ENCODE measurements at places on chromosomes 12 and 14.

- no peak for DNase-seq
These were observed 662 bp upstream of the BATF start for GRCh38 chr14:75521415-75522199.

- no peak for DNase-seq
These were observed 72.9 kb downstream of the DDX51 start for GRCh38 chr12:132071040-132071810.

- no peak for DNase-seq
These were observed 3.5 kb downstream of the IFI27 start for GRCh38 chr14:94113908-94114588.

GRCh38 chr12:117098361-117099217 is 627 bp downstream of the TESC start:
- DNase-seq, result no peak

- DNase-seq, result no peak
These were observed 25.1 kb downstream of the CPNE8 start for GRCh38 chr12:38880288-38880687.

DNA sequence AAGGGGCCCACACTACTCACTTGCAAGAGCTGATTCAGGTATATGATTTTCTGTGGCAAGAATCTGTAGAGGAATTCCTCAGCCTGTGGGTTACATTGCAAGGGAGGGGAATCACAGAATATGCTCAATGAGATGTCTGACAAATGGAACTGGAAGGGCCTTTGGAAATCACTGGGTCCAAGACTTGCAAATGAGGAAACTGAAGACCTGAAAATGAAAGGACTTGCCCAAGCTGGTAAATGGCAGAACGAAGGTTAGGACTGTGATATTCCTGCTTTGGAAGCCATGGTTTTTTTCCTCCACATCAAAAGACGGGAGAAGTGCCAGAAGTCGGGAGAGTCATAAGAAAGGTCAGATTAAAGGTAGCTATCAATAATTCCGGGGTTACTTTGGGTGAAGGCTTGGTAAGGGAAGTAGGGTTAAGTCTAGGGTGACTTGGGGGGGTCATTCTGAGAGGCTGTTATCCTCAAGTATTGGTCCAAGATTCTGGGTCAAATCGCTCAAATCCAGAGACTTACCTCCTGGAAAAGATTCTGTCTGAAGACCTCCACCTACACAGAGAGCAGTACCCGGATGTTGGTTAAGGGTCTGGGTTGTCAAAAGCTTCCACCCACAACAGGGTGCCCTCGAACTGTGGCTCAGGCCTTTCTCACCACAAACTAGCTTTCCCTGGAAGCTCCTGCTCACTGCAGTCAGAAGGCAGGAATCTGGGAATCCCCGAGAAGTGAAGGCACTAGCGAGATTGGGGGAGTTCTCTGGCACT is 539 bp downstream of the PSME2 start:
- DNase-seq, result no peak

DNA sequence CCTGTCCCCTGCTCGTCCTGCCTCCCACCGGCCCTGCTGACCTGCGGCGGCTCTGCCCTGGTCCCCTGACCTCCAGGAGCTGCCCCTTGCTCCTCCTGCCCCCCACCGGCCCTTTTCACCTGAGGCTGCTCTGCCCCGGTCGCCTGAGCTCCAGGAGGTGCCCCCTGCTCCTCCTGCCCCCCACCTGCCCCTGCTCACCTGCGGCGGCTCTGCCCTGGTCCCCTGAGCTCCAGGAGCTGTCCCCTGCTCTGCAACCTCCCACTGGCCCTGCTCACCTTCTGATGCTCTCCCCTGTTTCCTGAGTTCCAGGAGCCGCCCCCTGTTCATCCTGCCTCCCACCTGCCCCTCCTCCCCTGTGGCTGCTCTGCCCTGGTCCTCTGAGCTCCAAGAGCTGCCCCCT is 101.3 kb downstream of the TMEM121 start:
- no peak for DNase-seq

- DNase-seq, result no peak
These were observed 62.8 kb downstream of the ANO4 start for GRCh38 chr12:100857418-100857817.

- DNase-seq, result no peak
These were observed 44.2 kb downstream of the LGMN start for GRCh38 chr14:92704036-92704804.

DNA sequence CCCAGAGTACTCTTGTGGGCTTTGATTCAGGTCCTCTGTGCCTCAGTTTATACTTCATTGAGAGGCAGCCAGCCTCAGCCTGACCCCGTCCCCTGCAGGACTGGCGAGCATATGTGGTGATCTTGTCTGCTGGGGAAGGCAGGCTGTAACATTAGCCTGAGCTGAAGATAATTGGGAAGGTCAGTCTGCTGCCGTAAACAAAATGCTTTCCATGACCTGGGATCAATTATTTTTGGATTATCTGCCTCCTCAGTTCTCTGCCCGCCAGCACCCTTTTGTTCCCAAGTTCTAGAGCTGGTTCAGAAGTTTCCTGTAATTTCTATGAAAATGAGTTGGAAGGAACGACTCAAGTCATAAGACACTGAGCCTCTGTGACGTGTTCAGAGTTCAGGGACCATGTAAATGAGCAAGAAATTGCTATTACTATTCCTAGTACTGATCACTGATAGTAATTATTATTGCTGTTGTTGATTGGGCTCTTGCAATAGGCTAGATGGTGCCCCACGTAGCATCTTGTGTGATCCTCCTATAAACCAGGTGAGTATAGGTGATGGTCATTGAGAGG is 4.5 kb downstream of the ORAI1 start:
- DNase-seq, result no peak

DNA sequence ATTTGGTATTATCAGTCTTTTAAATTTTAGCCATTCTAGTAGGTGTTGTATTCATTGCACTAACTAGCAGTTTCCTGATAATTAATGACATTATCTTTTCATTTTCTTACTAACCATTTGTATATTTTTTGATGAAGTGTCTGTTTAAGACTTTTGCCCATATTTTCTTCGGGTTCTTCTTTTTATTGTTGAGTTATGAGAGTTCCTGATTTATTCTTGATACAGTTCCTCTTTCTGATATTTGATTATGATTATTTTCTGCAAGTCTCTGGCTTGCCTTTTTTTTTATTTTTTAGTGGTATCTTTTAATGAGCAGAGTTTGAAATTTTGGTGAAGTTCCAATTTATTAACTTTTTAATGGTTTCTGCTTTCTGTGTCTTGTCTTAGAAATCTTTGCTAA is 6.2 kb upstream of the RNU6-7 start:
- no peak for DNase-seq

DNA sequence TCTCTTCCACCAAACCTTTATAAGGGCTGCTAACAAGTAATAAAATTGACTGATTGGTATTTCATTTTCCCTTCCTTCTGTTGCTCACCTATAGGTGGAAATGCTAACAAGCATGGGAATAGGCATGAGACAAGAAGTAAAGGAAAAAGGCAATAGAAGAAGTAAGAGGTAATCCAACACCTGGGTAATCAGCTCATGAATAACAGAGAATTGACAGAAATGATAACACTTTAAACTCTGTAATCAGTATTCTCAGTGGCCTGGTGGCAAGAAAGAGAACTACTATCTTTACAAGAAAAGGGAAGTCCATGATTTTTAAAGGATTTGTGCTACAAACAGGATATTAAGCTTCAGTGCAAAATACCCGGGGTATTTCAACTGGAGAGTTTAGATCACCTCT is 737.8 kb downstream of the RERGL start:
- DNase-seq, result no peak

- no peak for DNase-seq
These were observed 13.8 kb downstream of the TMX1 start for GRCh38 chr14:51253880-51254279.

- DNase-seq, result no peak
These were observed 28.2 kb downstream of the PTPRQ start for GRCh38 chr12:80472236-80472635.

GRCh38 chr12:105756961-105757360 is 381.8 kb downstream of the NUAK1 start:
- no peak for DNase-seq

DNA sequence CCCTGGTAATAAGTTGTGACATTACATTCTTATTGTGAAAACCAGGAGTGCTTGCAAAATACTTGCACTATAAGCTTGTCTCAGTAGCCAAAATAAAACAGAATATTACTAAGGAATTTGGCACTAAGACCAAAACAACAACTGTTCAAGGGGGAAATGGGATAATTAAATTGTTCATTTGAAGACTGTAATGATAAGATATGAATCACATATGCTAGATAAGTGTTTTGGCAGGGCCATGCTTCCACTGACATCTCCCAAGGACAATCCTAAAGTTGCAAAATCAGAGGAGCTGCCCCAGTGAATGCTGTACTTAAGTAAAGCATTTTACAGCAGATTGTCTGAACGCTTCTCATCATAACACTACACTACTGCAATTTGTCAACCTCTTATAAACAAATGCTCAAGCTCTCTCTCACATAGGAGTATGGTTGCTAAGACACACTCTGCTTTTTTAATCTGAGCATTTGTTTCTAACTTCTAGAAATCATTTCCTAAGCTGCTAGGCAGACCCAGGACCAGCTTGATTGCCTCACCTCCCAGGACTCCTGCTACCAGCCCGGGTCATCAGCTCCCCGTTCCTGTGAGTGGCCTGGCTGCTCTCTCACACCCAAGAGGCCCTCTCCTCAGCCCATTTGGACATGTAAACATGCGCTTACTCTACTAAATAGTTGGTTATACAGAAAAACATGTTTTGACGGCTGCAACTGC is 191.5 kb downstream of the PAX9 start:
- DNase-seq, result no peak

GRCh38 chr12:27431185-27431584 is 15.4 kb upstream of the SMCO2 start:
- no peak for DNase-seq

DNA sequence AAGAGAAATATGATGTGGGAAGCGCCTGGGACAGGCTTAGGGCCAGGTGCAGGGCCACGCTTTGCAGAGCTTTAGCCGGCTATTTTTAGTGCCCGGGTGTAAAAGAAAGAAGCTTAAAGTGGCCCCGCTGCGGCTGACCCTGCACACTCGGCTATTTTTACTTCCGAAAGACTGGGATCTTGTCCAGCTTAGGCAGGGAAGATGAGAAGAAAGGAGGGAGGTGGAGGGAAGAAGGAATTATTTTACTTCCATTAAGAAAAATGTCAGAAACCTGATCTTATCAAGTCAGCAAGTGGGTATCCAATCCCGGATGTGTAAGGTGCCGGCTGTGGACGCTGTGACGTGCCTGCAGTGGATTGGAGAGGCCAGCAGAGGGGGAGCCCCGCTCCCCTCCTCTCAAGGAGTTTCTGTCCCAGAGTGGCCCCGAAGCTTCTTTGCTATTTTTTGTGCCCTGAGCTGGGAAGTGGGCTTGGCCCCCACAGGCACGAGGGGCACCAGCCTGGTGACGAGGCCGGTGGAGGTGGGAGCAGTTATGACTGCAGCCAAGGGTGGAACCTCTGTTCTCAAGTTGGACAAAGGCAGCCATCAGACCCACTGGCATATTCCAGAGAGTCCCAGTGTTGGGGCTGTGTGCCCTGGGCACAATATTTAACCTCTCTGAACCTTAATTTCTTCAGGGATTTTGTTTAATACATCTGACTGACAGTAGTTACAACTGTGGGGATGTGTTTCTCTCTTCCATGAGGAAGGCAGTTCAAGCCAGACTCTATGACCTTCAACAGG is 97.7 kb downstream of the ESRRB start:
- no peak for DNase-seq

Measured in stimulated activated CD4-positive, alpha-beta T cell treated with anti-CD3 and anti-CD28 coated beads, Interleukin-2, amount 100 ng/mL, for 4 hours (primary cell).